ENCODE measurements at places on chromosomes 3 and 15. TPM values are rescaled to one million over a fixed set of nuclear protein-coding genes. Genes with fewer than 3 reads are reported as not detected.

Gene RASGRP1
- total RNA-seq = 11.0 TPM

Gene LRRN1
- total RNA-seq = 24.9 TPM

Gene FAM81A
- 42.8 TPM for total RNA-seq

Gene C2CD4A
- under 0.01 TPM for total RNA-seq

Gene CAV3
- total RNA-seq = not detected

Gene ROBO1
- total RNA-seq = 296 TPM

Gene MORC1
- under 0.01 TPM for total RNA-seq

Gene ATP13A4
- 10.2 TPM for total RNA-seq

Gene PROK2
- total RNA-seq = 3.7 TPM

Gene MOBP
- 0.41 TPM for total RNA-seq

Gene MITF
- total RNA-seq = 1.6 TPM

Gene GOLGA8G
- not detected for total RNA-seq

Gene MYL3
- not detected for total RNA-seq

Gene OR5H6
- total RNA-seq = not detected

Gene PATL2
- not detected for total RNA-seq

Gene RASGRF1
- total RNA-seq = 4.5 TPM

Gene KBTBD12
- 0.82 TPM for total RNA-seq

Data from frontal cortex (tissue), 4 donors.